ENCODE measurements at places on chromosomes 6 and 20. TPM values are rescaled to one million over a fixed set of nuclear protein-coding genes. Genes with fewer than 3 reads are reported as not detected.

The MCM8 gene
- 5.4 TPM for total RNA-seq

The FAM50B gene
- 11.6 TPM for total RNA-seq

The NTSR1 gene
- total RNA-seq: under 0.01 TPM

The PRSS16 gene
- total RNA-seq: not detected

The TDRD6 gene
- total RNA-seq: 0.33 TPM

The GSTA1 gene
- under 0.01 TPM for total RNA-seq

The B3GALT4 gene
- 11.1 TPM for total RNA-seq

The PCED1A gene
- 36.0 TPM for total RNA-seq

The DEFB118 gene
- not detected for total RNA-seq

The SPATS1 gene
- under 0.01 TPM for total RNA-seq

The FAM184A gene
- total RNA-seq: 1.7 TPM

The AHI1 gene
- 22.8 TPM for total RNA-seq
